Fibroblast of skin of right biceps (primary cell): ENCODE measurements at places on chromosomes 6 and 20.

- DNase-seq: peak; percentile 48
Measured at GRCh38 chr6:33746036-33746600, 587 bp downstream of the IP6K3 start.

DNA sequence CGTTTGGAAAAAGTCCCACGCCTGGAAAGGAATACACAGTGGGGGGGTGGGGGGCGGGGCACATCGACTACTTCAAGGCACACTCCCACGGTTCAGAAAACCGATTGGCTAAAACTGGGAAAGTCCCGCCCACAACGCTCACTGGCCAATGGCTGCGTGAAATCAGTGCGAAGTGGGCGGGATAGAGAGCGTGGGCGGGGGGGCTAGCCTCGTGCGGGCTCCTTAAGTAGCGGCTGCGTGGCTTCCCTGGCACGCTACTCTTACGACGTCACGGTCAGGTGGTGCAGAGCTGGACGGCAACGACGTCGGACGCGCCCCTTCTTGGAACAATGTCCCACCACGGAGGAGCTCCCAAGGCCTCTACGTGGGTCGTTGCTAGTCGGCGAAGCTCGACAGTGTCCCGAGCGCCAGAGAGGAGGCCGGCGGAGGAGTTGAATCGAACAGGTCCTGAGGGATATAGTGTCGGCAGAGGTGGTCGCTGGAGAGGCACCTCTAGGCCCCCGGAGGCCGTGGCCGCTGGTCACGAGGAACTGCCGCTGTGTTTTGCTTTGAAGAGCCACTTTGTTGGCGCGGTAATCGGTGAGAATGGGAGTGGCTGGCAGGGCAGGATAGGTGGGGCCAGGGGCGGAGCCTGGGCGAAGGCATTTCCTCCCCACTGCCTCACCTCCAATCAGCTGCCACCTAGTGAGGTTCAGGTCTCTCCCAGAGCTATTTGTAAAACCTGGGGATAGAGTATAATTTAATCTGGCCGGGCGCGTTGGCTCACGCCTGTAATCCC lies at the start of gene DDX43:
TSS of gene DDX43 (plus strand) at position 252 of the 778 bp plus-strand sequence. CDS start at position 330, 78 bp downstream.
- DNase-seq: peak; percentile 51

GRCh38 chr20:38092915-38093314 lies 59.4 kb downstream of the RPRD1B start:
- DNase-seq: no peak

DNA sequence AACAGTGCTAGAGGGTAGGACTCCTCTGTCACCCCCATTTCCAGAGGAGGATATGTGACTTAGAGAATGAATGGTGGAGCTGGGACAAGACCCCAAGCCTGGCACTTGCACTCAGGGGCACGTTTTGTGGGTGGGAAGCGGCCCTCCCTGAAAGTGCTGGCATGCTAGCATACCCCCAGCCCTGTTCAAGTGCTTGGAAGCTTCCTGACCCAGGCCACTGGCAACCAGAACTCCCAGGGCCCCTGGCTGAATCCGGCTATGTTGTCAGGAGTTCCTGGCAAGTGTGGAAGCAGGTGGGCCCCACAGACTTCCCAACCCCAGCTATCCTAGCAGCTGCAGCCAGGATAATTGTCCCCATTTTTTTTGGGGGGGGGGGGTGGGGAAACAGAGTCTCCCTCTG lies 35.6 kb upstream of the TGM2 start:
- DNase-seq: no peak

DNA sequence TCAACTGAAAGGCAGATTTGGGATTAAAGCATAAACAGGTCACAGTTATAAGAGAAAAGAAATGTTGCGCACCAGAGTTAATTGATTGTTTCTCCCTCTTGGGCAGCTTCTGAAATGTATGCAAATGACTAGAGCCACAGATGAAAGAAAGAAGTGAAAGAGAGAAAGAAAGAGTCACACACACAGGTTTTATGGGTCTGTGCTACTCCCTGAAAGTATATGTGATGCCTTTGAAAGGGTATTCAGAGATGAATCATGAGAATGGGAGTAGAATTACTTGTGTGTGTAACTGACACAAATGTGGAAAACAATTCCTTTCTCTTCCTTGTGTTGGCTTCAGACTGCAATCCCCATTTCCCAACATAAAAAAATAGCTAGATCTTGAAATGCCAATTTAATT lies 196.9 kb downstream of the FOXA2 start:
- no peak for DNase-seq
